ENCODE measurements at places on chromosomes 11 and 22.

DNA sequence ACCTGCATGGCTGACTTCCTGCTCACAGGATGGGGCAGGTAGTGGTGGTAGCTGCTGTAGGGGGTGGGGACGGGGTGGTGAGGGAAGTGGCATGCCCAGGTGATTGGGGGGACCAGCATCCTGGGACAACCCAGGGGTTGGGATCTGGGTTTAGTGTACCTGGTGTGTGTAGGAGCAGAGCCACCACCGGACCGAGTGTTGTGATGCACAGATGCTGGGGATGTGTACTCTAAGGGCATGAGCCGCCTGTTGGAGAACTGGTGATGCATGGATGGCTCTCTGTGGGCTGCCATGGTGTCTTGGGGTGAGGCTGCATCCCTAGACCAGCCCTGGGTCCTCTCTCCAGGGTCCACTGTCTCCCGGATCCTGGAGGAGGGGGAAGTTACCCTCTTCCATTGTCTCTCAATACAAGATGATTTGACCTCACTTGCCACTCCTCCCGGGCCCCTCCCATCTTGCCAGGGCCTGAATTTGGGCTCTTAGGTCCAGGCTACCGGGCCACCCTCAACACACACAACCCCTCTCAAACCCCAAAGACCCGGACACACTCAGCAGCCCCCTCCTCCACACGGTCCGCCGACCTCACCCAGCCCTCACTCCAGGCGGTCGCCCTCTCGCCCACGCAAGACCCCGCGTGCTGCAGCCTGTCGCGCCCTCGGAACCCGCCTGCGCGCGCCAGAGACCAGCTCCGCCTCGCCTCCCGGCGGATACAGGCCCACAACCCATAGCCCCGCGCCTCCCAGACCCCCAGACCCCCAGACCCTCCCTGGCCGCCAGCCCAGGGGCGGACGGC is 619 bp downstream of the LRRC75B start:
- DNase-seq: no peak

DNA sequence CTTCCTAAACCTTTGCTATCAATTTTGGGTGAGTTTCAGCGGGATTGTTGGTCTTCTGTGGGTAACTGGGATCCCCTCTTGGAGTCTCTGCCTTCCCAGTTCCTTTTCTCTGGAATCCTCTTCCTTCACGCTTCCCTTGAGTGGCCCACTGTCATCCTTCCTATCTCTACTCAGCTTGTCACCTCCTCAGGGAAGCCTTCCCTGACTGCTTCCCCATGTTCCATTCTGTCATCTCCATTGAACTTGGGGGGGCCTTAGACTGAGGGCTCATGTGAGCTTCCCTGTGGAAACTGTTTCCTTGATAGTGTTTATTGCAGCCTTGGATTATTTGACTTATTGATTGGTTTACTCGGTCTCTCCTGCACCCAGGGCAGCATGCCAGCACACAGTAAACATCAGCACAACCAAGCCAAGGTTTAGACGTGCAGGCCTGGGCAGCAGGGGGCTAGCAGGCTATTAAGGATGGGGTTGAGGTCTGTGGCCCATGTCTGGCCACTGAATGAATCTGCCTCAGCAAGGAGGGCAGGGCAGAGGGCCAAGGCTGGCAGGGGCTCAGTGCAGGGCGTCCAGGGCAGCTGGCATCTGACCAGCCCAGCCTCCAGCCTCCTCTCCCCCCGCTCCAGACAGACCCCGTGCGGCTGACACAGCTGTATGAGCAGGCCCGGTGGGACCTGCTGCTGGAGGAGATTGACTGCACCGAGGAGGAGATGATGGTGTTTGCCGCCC is 7.2 kb downstream of the TRPT1 start:
- no peak for DNase-seq

- DNase-seq: no peak
Measured at GRCh38 chr11:57160665-57161064, 21.1 kb upstream of the LRRC55 start.

DNA sequence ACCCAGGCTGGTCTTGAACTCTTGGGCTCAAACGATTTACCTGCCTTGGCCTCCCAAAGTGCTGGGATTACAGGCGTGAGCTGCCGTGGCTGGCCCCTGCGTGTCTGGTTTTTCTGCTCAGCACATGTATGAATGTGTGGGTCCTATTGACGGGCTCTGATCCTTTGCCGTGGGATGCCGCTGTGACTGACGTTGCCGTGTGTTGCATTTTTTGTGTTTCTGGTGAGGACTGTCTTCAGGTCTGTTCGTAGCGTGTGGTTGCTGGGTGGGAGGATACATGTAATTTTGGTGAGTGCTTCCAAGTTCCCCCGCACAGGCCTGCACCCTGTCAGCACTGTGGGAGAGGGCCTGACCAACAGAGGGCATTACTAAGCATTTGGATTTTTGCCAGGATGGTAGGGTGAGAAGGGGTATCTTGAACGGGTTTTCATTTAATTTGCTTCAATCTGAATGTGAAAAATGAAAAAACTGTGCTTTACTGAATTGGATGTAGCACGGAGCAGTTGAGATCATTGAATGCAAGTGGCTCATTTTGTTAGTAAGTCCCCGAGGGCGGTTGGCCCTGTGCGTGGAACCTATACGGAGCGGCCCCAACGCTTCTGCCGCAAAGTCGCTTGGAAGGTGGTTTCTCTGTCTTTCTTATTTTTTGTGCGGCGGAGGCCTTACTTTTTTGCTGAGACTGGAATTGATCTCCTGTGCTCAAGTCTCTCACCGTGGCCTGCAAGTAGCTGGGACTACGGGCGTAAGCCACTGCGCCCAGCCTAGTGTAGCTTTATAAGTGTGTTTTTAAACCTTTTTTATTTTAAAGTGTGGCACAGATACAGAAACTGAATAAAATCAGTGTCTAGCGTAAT is 8.2 kb downstream of the ZBED4 start:
- no peak for DNase-seq
